DND-41 (cell line): ENCODE measurements at places on chromosomes 16 and 17.

DNA sequence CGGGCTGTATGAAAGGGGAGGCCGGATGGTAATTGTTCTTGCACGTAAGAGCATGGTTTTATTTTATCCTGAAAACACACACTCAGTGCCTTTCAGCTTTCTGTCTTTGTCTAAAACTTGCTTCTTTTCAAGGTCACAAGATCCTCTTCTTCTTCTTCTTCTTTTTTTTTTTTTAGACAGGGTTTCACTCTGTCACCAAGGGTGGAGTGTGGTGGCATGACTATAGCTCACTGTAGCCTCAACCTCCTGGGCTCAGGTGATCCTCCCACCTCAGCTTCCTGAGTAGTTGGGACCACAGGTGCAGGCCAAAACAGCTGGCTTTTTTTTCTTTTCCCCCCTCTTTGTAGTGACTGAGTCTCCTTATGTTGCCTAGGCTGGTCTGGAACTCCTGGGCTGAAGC is 15.9 kb upstream of the ZNF629 start:
- DNase-seq: no peak

DNA sequence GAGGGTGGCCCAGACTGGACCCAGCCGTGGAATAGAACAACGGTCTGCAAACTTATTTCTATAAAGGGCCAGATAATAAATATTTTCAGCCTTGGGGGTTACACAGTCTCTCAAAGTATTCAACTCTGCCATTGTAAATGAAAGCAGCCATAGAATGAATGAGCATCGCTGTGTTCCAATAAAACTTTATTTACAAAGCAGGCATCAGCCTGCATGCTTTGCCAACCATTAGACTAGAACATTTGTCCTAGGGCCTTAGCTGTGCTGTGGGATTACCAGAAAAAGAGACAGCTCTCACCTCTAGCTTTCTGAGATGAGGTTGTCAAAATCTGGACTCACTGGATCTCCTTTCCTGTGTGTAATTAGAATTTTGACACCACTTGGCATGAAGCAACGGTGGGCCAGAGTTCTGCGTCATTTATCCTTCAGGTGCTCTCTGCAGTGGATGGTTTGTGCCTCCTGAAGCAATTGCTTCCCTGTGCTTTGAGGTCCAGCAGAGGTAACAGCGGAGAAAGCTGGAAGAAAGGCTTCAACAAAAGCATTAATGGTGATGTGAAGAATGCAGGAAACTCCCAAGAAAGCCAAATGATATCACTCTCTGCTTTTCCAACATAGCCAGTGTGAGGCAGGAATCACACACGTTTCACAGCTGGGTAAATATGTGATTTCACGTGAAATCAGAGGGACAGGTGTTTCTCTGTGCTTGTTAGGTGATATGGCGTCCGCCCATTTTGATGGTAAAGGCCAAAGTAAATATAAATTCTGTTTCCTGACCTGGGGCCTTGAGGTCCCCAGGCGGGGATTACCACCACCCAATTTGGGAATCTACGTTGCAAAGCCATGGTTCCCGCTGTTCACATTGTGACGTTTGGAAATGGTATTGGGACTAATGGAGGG is 148.4 kb downstream of the PITPNC1 start:
- no peak for DNase-seq

- DNase-seq: no peak
Observed at GRCh38 chr16:54346041-54346440, 59.5 kb upstream of the IRX3 start.

DNA sequence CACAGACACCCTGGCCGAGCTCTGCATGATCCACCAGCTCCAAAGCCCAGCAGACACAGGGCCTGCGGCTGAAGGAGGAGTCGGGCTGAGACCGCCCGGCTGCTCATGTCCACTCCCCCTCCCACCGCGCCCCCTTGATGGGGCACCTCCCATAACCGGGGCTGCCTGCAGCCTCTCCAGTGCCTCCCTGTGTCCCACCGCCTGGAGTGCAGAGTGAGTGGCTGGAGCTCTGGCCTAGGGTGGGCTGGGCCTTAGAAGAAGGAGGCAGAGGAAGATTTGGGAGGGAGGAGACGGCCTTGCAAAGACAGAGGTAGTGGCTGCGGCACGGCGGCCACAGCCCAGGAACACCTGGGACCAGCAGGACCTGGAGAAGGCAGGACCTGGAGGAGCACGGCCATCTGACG is 4.0 kb downstream of the CBFA2T3 start:
- DNase-seq: no peak

DNA sequence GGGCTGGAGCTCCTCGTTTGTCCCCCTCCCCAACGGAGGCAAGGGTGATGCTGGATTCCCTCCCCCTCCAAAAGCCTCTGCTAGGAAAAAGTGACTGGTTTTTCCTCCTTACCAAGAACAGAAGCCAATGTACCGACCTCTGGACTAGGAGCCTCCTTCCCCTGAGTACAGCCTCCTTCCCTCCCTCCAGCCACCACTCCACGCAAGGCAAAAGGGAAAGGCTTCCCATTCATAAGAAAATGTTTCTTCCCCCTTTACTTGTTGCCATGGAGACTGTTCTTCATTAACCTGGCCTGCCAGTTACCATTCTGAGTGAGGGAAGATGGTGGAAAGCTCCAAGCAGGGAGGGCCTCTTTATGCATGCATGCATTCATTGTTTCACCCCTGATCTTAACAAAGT is 4.3 kb upstream of the PIMREG start:
- DNase-seq: no peak

- DNase-seq: no peak
Observed at GRCh38 chr16:76176153-76176552, 101.0 kb upstream of the CNTNAP4 start.

DNA sequence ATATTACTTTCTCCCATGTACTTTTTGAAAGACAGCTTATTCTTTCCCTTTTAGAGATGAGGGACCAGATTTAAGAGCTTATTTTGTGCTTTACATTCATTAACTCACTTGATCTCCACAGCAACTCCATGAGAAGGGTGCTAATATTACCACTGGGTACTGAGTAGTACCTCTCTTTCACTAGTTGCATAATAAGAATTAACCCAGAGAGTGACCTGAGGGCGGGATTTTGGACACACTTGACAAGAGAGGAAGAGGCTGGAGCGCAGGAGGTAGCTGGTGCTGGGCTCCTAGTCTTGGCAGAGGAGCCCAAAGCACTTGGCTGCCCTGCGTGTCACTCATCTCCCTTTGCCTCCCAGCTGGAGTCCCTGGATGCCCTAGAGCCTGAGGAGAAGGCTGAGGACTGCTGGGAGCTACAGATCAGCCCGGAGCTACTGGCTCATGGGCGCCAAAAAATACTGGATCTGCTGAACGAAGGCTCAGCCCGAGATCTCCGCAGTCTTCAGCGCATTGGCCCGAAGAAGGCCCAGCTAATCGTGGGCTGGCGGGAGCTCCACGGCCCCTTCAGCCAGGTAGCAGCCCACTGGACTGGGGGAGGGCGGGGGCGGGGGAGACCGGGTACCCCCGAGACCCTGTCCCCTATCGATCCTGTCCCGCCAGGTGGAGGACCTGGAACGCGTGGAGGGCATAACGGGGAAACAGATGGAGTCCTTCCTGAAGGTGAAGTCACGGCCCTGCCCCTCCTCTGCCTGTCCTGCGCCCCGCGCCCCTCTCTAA is 1.7 kb upstream of the MAZ start:
- DNase-seq: peak; percentile 34

DNA sequence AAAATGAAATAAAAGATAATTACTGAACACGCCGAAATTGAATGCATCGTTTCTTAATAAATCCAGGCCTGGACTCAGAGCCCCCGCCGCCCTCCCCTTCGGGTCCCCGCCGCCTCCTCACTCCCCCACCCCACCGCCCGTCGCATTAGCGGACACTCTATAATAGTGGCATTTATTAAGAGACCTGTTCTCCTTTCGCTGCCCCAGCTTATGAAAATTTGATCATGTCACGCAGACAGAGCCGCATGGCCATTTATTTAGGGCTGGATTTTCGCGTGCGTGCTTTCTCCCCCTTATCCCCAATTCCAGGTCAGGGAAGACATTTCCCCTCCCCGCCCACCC is 6.3 kb upstream of the HOXB2 start:
- DNase-seq: no peak

DNA sequence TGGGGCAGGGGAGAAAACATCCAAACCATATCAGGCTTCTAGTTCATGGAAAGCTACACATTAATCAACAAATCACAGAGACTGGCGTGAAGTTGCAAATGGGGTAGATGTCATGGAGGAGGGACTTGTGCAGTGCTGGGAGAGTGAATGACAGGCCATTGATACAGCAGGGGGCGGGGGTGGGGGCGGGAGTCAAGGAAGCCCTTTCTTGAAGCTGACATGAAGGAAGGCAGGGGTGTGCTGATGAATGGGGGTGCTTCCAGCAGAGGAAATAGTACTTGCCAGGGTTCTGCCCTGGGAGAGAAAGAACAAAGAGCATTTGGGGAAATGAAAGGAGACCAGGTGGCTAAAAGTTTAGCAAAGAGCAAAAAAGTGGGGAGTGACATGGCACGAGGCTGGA is 269.9 kb downstream of the SHISA9 start:
- DNase-seq: no peak

- DNase-seq: no peak
Observed at GRCh38 chr17:44414394-44415155, 25.1 kb upstream of the ITGA2B start.

GRCh38 chr17:8954339-8954738 is 11.2 kb downstream of the PIK3R5 start:
- DNase-seq: peak; percentile 85

- no peak for DNase-seq
Observed at GRCh38 chr16:67658849-67659674, 998 bp downstream of the ACD start.

GRCh38 chr17:9509236-9509816 is 66.3 kb downstream of the STX8 start:
- DNase-seq: no peak
